ENCODE measurements at places on chromosomes 12 and 14.

DNA sequence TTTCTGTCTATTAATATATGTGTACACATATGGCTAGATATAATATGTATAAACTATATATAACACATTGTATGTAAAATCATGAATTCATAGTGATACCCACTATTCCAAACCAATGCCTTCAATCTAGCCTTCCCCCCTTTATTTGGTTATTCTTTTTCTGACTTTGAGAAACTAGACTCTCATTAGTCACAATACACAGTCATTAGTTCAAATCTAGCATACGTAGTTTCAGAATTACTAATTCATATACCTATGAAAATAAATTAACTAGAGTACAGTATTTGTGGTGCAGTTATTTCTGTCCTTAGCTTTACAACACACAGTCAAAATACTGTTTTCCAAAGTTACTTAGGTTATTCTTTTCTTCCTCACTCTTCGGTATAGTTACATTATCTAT, 268.2 kb downstream of the DPF3 start:
- DNase-seq: no peak

DNA sequence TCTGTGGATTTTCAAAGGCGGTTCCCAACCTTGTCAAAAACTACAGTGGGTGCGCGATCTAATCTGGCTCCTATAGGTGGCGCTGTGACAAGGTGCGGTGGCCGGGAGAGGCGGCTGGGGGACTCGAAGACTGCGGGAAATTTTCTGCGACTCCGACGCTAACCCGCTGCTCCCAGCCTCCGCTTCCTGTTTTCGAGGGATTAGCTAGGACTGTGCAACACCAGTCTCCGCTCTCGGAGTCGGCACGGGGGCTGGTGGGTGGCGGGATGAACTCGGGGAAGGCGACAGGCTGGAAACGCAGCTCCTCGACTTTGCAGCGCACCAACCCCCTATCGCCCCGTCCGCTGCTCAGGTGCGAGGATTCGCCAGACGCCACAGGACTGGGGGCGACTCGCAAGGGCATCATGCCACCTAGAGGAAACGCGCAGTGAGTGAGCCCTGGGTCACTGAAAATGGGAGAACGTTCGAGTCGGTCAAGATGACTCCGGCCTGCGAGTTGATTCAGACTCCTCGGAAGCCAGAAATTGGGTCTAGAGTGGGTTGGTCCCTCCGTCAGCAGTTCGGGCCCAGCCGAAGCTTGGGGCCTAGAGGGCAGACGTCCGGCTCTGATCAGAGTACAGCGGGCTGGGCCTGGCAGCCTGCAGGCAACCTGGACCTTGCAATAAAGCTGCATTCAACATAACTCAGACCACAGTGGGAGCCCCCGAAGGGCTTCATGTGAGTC, 5.5 kb upstream of the PAX9 start:
- DNase-seq: no peak

- DNase-seq: no peak
These were observed 176.9 kb downstream of the PRKCH start for GRCh38 chr14:61498303-61498702.

- DNase-seq: no peak
These were observed 447.2 kb downstream of the SNAPC1 start for GRCh38 chr14:62209287-62209899.

GRCh38 chr12:130765186-130765659, 49.1 kb upstream of the RIMBP2 start:
- DNase-seq: no peak

GRCh38 chr12:116303066-116303465, 25.6 kb upstream of the MED13L start:
- no peak for DNase-seq

GRCh38 chr12:89153341-89153740, 199.0 kb downstream of the DUSP6 start:
- DNase-seq: no peak

GRCh38 chr12:107178776-107179175, 85.4 kb upstream of the CRY1 start:
- DNase-seq: no peak

- peak; percentile 40 for DNase-seq
These were observed 359.9 kb downstream of the RGS6 start for GRCh38 chr14:72291908-72292688.

- DNase-seq: no peak
These were observed 6.9 kb upstream of the MED13L start for GRCh38 chr12:116284396-116284795.

DNA sequence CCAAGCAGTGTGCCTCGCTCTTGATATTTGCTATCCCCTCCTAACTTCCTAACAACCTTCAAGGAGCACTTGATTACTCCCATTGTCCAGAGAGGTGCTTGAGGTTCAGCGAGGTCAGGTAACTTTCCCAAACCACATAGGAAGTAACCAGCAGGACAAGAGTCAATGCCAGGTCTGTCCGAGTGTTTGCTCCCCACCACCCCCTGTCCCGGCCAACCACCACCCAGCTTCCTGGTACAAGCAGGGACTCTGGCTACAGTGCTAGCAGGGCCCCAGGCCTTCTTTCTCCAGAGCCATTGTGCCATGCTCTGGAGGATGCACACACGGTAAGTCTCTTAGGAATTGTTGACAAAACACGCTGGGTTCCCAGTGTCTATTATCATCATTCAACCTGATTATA, 49.2 kb downstream of the SYNE3 start:
- DNase-seq: no peak

- no peak for DNase-seq
These were observed 75.6 kb downstream of the CEP83 start for GRCh38 chr12:94384030-94384429.

DNA sequence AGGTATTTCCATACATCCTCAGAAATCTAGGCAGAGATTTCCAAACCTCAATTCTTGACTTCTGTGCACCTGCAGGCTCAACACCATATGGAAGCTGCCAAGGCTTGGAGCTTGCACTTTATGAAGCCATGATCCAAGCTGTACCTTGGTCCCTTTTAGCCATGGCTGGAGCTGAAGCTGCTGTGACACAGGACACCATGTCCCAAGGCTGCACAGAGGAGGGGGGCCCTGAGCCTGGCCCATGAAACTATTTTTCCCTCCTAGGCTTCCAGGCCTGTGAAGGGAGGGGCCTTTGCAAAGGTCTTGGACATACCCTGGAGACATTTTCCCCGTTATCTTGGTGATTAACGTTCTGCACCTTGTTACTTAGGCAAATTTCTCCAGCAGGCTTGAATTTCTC, 110.5 kb downstream of the IGF1 start:
- no peak for DNase-seq

GRCh38 chr12:103326190-103326589, 169.6 kb downstream of the C12orf42 start:
- no peak for DNase-seq

DNA sequence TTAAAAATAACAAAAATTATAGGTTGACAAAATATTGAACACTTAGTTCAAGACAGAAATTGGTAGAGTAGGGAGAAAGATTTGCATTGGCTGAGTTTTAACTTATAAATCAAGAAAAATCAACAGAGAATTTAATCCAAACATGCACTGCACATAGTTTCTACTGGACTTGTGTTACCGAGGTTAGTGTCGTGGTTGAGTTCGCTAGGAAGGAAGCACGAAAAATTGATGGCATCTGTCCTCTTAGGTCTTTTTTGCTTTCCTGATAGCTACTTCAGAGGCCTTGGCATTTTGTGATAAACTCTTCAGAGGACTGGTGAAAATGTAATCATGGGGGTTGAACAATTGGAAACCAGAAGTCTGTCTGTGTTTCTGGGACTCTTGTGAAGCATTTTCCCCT, 392.9 kb downstream of the NUAK1 start:
- DNase-seq: no peak

DNA sequence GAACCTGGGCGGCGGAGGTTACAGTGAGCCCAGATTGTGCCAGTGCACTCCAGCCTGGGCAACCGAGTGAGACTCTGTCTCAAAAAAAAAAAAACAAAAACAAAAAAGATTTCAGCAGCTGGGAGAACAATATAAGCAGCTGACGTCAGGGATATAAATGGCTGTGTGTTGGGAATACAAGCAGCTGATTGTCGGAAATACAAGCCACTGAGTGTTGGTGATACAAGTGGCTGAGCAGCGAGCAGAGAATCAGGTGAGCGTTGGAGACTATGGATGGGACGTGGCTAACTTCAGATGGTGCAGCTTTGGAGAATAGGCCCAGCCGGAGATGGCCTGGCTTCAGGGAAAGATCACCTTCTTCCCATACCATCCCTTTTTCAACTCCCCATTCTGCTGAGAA, 32.0 kb downstream of the PSEN1 start:
- DNase-seq: no peak

GRCh38 chr14:68793734-68794129, 865 bp upstream of the ZFP36L1 start:
- DNase-seq: no peak

Data from NCI-H1694 treated with DMSO at 0.1 percent for 48 hours (cell line).